Stimulated activated CD8-positive, alpha-beta memory T cell treated with anti-CD3 and anti-CD28 coated beads, Interleukin-7, amount 100 ng/mL, for 1 hour (primary cell): ENCODE measurements at places on chromosomes 11 and 22.

DNA sequence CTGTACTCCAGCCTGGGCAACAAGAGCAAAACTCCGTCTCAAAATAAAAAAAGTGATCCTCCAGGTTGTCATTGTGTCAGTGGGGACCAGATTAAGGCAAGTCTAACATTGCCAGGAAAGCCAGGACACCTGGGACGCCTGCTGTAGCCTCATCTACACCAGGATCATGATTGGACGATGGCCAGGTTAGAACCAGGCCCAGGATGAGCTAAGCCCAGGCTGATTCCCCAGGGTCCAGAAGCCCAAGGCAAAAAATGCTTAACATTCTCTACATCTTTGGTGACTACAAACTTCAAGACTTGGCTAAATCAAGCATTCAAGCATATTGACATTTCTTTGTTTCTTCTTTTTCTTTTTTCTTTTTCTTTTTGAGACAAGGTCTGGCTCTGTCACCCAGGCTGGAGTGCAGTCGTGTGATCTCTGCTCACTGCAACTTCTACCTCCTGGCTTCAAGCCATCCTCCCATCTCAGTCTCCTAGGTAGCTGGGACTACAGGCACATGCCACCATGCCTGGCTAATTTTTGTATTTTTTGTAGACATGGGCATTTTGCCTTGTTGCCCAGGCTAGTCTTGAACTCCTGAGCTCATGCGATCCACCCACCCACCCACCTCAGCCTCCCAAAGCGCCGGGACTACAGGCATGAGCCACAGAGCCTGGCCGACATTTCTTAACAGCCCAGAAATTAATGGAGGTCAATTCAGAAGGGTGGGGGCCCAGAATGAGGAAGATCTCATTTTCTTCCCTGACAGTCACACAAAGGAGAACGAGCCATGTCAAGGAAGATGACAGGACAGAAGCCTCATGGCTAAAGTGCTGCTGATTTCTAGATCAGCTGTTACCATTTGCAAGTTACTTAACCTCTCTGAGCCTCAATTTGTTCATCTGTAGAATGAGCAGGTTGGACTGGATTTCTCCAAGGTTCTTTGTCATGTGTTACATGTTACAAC, 12.5 kb upstream of the PTPRJ start:
- no peak for DNase-seq

DNA sequence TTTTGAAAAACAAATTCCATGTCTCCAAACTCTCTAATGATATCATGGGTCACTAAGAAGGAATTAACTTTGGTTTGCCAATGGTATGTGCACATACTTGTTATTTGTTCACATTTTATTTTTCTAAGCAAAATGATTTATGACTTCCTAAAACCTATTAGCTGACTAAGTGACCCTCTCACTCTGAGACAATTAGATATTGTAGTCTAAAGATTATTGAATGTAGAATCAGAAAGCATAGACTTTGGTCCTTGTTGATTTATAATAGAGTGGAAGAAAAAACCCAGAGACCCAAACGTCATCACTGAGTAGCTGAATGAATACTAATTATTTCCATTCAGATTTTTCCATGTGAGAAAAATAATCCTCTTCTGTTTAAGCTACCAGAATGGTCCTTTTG, 243.5 kb upstream of the ANO3 start:
- no peak for DNase-seq

- no peak for DNase-seq
Measured at GRCh38 chr22:43643387-43643786, 168.7 kb downstream of the EFCAB6 start.

DNA sequence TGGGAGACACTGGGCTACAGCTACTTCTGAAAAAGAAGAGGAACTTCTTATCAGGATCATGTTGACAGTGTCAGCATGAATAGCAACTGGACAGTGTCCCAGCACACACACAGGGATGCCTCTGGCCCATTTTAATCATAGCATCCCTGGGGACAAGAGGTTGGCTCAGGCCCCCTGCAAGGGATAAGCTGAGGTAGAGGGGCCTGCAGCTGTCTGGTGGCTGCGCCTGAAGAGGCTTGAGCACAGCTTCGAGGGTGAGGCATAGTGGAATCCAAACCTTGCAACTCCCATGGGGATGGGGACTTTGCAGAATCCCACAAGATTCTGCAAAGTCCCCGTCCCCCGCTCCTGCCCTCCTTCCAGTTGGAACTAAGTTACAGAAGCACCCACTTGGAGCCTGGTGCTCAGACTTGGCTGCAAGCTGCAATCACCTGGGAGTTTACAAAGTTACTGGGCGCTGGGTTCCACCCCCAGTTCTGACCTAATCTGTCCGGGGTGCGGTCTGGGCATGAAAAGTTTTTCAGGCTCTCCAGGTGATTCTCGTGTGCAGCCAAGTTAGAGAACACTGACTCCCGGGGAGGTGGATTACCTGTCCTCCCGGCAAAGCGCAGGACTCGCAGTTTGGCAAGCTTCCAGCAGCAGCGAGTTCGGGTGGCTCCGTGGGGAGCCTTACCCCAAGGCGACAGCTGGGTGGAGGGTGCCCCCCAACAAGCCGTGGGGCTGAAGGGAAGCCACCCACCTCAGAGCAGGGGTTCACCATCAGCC, 16.0 kb upstream of the LINC01488 start:
- no peak for DNase-seq

GRCh38 chr11:117725048-117725734, 71.8 kb downstream of the DSCAML1 start:
- DNase-seq = no peak

GRCh38 chr11:12483604-12484003, 106.2 kb downstream of the PARVA start:
- no peak for DNase-seq

DNA sequence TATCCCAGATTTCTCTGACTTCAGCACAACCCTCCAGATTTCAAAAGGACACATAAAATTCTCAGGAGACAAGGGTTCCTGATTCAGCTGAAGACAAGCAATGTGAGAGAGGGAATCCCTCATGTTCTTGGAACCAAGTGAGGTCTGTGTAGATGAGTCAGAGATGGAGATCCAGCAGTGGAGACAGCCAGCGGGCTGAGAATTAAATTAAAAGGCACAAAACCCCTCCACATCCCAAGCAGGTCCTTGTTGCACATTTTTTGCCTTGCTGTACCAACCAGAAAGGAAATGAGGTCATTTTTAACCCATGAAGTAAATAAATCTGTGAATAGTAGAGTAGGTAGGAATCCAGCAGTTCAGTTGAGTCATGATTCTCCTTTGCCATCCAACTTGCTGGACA, 9.7 kb downstream of the MTNR1B start:
- DNase-seq = no peak

- no peak for DNase-seq
Measured at GRCh38 chr11:12248330-12248729, 129.0 kb upstream of the PARVA start.

GRCh38 chr11:117887431-117888138, 11.1 kb upstream of the FXYD6 start:
- no peak for DNase-seq

GRCh38 chr22:31090217-31091085, 9.3 kb downstream of the SMTN start:
- DNase-seq = no peak

DNA sequence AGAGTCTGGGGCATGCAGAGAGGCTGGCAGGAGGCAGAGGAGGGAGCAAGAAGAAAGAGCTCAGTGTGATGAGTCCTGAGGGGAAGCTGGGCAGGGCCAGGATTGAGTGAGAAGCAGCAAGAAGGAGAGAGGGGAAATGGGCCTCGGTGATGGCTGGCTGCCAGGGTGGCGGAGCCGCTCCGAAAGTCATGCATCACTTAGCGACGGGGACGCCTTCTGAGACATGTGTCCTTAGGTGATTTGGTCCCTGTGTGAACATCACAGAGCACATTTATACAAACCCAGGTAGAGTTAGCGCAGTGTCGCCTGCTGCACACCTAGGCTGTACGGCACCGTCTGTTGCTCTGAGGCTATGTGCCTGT, 15.1 kb downstream of the TBC1D22A start:
- no peak for DNase-seq

- no peak for DNase-seq
Measured at GRCh38 chr22:35526333-35526979, 14.2 kb upstream of the RASD2 start.

DNA sequence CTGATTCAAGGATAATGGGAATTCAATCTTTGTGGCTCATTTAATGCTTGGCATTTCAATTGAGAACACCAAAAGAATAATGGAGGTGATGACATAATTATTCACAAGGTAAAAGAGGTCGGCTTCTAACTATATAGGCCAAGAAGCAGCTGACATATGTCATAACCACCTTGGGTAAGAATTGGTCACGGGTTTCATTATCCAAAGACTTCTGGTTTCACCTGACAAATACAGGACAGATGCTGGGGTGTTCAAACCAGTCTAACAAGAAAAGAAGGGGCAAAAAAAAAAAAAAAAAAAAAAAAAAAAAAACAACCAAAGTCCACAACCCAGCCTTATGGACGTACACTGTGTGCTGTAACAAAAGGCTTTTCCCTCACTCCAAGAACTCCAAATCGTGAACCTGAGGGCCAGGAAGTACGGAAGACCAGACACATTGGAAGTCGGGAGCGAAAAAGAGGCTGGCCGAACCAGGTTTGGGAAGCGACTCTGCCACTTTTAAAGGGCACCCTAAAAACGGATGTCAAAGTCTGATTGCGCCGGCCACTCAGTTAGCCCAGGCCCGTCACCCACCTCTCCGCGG, 385 bp downstream of the HARBI1 start:
- DNase-seq = no peak

DNA sequence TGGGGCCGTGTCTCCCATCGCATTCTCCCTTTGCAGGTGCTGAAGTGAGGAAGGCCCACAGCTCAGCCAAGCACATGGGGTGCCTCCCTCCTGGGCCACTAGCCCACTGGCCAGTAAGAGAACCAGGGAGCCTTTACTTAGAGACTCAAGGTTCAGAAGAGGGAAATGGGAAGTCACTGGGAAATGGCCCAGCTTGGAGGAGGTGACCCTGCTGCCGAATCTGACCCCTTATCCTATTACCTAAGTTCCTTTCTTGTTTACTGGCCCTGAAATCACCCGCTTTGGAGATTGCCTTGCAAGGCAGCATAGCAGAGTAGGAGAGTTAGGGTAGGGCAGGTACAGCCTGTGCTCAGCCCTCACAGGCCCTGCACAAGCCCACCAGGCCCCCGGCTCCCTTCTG, 24.4 kb downstream of the UPB1 start:
- DNase-seq = no peak

DNA sequence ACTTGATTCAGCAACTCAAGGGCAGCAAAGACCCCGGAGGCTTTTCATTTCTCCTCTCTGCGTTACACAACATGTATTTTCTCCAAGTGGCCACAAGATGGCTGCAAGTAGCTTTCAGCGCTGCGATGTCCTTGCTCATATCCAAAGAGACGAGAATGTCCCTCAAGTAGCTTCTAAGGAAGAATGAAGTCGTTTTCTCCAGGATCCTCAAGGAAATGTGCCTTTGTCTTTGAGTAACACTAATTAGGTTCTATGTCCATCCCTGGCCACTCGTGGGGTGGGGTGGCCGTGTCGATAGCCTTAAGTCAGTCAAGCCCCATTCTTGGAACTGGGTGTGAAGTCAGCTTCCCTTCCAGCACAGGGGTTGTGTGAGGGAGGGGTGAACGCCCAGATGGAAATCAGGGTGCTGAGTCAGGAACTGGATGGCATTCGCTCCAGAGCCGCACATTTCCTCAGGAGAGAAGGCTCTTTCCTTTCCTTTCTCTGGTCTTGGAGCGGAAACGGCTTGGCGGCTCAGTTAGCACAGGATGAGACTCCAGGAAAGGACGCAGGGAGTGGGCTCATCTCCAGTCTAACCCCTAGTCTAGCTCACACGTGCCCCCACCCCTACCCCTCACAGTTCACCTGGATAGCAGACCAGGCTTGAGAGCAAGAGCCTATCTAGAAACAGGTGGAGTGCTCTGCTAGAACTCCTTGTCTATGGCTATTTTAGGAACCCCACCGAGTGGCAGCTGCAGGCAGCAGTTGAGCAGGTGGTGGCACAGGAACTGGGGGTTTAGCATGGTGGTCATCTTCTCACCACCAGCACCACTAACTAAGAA, 44.3 kb downstream of the NNMT start:
- no peak for DNase-seq

DNA sequence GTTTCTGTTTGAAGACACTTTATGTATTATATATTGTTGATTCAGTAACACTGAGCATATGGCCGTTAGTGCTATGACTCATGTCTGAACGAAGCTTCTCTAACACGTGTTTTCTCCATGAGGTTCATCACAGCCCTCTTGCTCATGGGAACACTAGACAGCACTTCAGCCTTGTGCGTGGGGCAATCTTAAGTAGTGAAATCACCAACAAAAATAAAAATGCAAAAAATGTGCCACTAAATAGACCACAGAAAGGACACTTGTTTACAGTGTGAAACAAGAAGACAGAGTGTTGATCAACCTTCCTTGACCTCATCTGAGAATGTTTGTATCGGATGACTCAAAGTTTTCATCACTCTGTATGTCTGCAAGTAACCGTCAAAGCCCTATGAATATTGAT, 94.5 kb downstream of the FDX1 start:
- no peak for DNase-seq

- no peak for DNase-seq
Measured at GRCh38 chr11:79415912-79416311, 24.9 kb downstream of the TENM4 start.

DNA sequence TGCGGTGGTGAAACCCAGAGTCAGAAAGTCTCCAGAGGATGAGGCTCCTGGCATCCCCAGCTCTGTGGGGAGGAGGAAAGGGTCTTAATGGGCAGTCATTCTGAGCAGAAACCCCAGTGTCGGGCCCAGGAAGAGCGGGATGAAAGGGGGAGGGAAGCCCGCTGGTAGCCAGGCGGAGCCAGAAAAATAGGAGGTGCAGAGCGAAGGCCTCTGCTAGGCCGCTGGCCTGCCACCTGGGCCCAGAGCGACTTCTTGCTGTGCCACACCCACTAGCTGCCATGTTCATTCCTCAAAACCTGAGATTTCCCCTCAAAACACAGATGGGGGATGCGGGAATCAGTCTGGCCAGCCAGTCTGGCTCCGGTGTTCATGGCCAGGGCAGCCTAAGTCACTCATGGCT, 650 bp upstream of the POU2AF3 start:
- DNase-seq = no peak

- DNase-seq = no peak
Measured at GRCh38 chr11:124384399-124384798, at the start of gene OR8B2. Gene OR8B2, minus strand, starts transcription at chr11:124384499. Its CDS starts 1,156 bp downstream, at chr11:124383343.

- no peak for DNase-seq
Measured at GRCh38 chr11:122345586-122345985, 229.6 kb upstream of the BLID start.

- DNase-seq = no peak
Measured at GRCh38 chr11:57479911-57480310, 19.6 kb downstream of the RTN4RL2 start.

GRCh38 chr11:84290647-84291046, 1004.5 kb upstream of the CCDC90B start:
- DNase-seq = no peak

DNA sequence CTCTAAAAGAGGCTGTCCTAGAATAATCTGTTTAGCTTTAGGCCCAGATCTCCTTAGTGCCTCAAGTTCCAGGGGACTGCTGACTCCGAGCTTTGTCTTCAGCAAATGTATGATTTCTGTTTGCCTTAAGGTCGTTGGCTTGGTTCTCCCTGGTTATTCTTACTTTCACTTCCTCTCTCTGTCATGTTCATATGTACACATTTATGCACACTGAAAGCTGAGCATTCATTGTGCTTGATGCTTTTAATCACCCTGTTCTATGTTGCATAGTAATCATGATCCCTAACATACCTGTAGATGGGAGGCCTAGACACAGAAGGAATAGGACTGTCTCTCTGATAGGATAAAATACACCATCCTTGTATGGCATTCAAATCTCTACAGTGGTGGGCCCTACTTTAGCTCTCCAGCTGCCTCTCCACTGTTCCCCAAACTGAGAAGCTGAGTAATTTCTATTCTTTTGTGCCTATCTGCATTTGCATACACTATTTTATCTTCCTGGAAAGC, 7.2 kb downstream of the PPFIBP2 start:
- DNase-seq = no peak
